Activated naive CD4-positive, alpha-beta T cell treated with Interleukin-2 at 50 U/mL for 16 hours (primary cell): ENCODE measurements at places on chromosomes 11 and 22.

DNA sequence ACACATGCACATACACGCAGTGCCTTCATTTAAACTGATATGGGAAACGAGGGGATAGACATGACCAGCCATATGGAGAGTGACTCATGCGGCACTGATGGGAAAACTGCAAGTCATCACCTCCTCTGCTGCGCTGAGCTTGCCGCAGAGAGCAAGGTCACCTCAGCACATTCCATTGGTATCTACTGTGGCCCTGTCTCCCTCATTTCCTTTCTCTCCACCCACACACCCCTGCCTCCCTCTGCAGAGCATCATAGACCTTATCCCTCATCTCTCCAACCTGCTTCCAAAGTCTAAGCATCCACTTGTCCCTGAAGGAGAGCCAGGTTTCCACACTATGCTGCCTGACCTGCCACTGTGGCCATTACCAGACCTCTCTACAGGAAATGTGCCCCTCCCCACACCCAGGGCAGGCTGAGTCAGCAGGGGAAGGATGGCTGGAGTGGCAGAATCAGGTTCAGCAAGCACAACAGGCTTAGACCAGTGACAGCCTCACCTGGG lies 116.9 kb upstream of the SNX19 start:
- DNase-seq: no peak

GRCh38 chr11:122359081-122359571 lies 243.1 kb upstream of the BLID start:
- DNase-seq: no peak

DNA sequence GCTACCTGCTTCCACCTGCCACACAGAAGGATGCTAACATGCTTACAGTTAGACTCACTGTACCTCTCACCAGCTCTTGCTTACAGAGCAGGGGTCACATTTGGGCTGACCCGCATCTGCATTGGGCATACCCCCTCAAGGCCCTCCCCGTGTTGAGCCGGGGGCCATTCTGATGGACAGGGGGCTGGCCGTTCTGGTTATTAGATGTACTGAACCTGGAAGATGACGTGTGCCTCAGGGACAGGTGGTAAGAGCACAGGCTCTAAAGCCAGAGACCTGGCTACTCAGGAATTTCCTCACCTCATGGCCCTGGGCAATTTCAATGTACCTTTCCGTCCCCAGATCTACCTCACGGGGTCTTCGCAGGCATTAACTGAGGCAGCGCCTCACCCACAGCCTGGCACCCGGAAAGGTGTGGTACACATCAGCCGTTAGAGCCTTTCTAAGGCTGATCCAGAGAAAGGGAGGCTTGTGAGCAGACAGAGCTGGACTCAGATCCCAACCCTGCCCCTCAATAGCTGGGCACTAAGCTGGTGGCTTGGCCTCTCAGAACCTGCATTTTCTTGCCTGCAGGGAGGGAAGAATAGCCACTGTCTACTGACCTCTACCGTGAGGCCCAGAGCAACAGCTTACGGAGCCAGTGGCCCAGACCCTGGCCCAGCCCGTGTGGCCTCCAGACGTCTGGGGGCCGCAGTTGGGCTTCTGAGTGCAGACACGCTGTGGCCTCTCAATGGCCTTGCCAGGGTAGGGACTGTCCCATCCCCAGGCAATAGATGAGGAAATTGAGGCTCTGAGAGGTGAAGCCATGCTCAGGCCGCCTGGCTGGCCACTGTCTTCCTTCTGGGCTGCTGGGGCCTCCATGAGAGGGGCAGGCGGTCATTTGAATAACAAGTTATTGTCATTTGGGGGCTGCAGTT lies 100.6 kb downstream of the MORC2 start:
- no peak for DNase-seq

DNA sequence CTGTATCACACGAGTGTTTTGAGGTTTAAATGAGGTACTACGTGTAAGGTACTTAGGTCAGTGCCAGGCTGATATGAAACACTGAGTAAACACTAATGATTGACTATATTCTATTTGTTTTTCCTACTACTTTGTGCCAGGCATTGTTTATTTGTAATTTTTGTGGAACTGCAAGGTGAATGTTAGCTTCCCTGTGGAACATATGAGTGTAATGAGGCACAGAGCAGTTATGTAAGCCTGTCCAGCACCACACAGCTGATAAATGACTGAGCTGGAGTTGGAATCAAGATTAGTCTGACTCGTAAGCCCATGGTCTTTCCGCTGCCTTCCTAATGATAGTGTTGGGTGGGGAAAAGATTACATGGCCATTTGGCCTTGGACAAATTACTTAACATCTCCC lies 5.9 kb downstream of the SLC37A2 start:
- no peak for DNase-seq

DNA sequence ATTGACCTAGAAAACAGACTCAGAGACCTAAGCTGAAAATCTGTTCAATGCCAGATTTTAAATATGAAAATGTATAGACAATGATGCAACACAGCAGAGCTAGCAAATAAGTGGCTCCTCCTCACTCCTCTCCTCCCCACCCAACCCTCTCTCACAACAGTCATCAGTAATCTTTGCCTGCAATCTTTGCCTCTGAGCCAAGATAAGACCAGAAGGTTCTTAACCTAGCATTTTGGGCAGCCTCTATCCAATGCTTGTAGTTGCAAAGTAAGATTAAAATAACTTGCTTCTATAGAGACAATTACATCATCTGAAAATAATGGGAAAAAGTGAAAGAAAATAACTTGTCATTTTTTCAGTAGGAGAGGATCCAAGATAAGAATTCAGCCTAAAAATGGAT lies 117.3 kb downstream of the PARVA start:
- DNase-seq: no peak

- no peak for DNase-seq
Observed at GRCh38 chr11:68988491-68988890, 7.7 kb upstream of the MRGPRD start.

DNA sequence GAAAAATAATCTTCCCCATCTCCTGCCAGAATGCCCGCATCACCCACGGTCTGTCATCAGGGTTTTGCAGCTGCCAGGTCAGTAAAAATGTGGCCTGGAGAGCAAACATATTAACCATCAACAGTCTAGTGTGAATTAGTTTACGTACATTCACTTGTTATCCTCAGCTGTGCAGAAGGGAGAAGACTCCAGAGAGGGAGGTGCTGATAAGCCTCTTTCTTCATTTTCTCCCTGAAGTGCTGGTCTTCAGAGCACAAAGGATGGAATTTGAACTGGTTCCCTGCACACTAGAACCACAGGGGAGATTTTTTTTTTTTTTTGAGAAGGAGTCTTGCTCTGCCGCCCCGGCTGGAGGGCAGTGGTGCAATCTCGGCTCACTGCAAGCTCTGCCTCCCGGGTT lies 8.2 kb downstream of the FGF19 start:
- no peak for DNase-seq

DNA sequence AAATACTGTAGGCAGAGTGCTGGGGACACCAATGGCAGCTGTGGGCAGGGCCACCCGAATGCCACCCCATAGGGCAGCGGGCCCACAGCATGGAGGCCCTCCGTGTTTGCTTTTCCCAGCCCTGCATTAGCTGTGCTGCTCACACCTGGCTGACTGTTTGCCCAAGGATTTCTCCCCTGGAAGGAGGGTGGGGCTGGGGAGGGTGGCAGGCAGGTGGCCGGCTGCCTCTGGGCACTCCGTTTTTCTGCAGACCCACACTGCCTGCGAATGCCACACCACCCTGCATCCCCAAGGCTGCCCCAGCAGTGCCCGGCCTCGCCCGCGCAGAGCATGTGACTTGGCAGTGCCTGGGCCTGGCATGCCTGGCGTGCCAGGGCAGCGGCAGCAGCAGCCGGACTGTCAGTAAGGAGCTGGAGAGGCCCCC lies 19.6 kb downstream of the DAGLA start:
- DNase-seq: no peak

- no peak for DNase-seq
Observed at GRCh38 chr11:17770048-17770652, 35.6 kb downstream of the KCNC1 start.

DNA sequence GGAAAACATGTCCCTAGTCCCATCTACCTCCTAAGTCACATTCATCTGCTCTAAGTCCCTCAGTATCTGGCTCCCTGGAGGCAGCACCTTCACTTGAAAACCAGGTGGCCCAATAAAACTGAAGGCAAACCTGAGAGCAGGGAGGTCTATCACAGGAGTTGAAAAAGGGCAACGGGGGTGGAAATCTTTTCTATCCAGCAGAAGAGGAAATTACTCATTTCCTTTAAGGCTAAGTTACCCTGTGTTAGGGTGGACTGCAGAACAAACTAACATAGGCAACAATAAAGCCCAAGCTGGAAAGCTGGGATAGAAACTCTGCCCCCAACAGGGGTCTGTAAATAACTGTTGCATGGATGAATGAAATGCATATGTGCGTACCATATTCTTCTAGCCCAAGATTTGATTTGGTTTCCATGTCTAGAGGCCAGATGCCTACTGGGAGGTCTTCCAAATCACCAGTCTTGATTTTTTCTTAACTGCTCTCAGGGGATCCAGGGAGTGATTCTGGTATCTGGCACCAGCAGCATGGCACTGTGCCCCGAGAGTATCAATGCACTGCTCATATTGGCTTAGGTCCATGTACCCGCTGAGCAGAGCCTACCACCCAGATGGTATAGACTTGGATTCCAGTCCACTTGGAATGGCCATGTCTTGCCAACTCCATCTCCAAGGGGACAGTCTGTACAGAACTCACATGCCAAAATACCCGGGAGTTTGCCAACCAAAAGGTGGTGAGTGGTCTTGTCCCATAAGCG lies 350.0 kb upstream of the NCAM1 start:
- no peak for DNase-seq

DNA sequence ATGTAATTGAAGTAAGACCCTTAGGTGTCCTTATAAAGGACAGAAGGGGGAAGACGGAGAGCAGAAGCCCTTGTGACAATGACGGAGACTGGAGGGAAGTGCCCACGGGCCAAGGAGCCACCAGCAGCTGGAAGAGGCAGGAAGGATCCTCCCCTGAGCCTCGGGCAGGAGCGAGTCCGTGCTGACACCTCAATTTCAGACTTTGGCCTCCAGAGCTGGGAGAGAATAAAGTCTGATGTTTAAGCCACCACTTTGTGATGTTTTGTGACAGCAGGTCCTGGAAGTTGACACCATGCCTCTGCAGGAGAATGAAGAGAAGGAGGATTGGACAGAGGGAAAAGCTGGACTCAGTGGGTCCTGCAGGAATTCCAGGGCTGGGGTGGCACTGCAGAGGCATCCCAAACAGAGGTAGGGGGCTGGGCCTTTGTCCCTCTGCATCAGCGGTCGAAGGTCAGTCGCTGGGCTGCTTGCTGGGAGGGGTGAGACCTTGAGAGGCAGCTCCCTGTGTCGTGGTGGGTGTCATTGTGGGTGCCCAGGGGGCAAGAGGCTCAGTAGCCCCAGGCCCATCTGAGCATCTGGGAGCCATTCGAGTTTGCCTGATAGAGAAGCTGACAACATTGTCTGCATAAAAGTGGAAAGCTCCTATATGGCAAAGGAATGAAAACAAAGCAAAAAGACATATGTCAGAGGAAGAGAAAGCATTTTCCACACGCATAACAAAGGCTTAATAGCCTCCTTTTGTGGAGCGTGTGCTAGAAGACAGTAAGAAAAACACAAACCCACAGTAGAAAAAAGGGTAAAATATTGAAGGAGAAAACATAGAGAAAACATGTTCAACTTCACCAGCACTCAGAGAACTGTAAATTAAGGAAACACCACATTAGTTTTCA lies 68.8 kb downstream of the RTL6 start:
- DNase-seq: no peak

DNA sequence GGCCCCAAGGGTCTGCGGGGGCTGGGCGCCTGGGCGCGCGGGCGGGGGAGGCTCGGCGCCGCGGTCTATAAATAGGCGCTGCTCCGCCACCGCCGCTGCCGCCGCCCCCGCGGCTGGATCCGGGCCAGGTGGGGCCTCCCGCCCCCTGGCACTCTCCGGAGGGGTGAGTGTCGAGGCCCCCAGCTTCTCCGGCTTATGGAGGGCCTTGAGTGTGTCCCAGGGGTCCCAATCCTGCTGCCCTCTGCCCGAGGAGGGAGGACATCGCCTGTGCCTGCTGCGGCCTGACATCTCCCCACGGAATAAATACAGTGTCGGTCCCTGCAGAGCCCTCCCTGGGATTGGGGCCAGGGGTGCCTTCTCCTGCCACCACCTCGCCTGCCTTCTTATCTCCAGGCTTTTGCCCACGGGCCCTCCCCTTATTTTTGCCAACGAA lies 4.3 kb upstream of the GP1BB start:
- DNase-seq: peak; percentile 24

- DNase-seq: peak; percentile 94
Observed at GRCh38 chr11:65421794-65422632, 585 bp upstream of the NEAT1 start.

GRCh38 chr11:4025248-4025966 lies 69.2 kb upstream of the RRM1 start:
- no peak for DNase-seq

DNA sequence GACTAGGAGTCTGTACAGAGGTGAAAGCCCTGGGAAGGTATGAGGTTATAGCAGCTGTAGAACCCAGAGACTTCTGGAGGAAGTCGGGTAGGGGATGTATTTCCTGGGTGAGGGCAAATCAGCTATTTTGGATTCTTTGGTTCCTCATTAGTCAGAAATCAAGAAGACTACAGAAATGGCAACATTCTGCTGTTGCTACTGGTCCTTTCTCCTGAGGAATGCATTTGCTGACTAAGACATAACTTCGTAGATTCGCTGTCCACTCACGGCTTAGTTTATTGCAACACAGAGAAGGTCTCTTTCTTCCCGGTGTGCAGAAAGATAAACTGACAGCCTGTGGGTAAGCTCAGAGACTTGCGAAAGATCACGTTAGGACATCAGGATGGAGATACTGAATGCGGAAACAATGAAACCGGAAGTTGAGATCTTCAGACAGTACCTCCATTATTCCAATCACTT lies 25.3 kb upstream of the SESN3 start:
- DNase-seq: no peak

DNA sequence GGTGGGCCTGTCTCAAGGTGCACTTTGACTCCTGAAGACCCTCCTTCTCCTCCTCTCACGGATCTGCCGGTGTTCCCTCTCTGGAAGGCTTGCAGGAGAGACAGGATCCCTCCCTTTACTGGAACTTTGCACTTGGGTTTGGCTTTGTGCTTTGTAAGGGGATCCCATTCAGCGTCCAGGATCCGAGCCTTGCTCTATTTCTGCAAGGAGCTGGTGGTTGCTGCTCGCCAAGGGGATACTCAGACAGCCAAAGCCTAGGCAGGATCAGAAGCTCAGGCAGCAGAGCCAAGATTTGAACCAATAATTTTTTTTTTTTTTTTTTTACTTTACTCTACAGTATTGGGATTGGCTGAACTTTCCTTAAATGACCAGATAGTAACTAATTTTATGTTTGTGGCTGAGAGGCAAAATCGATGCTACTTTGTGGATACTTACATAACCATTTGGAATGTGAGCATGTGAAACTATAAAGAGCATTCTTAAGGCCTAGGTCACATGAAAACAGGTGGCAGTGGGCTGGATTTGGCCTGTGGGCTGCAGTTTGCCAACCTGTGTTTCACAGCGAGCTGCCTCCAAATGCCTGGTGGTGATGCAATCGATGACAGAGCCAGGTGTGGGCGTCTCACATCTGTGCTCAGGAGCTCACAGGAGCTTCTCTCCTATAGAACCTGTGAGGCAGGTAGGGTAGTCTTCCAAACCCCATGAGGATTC lies 25.2 kb downstream of the BCR start:
- DNase-seq: no peak

DNA sequence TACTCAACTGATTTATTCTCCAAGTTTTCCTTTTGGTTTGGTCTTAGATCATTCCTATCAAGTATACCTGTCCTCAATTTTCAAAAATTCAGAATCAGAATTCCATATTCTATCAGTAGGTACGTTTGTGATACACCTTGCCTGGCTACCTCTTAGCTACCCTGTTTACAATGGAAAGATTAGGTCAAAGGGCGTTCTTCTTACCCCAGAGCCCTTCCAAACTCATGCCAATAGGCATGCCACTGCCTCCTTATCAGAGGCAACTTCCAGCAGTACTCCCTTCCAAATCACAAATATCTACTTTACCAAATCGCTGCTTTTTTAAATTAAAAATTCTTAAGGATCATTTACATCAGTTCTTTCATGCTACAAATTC lies 1.0 kb downstream of the PATL1 start:
- no peak for DNase-seq
